Stimulated activated CD4-positive, alpha-beta T cell treated with anti-CD3 and anti-CD28 coated beads, Interleukin-1b, Interleukin-23, amount 100 ng/mL, for 48 hours (primary cell): ENCODE measurements at places on chromosomes 2 and 18.

DNA sequence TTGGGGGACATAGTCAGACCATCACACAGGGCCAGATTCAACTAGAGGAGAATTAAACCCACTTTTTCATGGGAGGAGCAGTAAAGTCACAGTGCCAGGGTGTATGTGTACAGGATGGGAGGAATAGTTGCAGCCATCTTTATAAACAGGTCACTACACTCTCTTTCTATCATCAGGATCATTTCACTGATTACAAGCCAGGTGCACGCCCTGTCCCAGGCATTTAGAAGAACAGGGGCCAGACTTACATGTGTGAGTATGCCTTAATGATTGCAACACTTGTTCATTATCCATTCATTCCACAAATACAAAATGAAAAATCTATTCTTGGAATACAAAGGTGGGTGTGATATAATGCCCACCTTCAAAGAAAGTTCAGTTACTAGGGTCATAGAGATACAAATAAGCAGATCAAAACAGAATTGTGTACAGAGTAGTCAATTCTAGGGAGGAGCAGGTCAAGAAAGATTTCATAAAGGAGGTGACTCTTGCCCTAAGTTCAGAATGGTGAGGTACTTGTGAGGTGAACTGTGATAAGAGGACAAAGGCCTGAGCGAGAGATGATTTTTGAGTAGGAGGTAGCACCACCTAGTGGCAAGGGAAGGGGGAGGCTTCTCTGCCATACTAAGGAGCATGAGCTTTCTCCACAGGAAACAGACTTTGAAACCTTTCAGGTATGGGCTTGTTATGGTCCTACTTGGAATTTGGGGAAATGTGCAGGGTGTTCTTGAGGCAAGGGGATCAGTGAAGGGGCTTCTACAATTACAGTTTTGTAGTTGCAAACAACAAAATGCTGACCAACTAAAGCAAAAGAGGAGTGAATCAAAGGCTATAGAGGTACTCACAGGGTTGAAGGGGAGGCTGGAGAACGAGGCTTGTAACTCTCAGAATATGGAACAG lies 156.3 kb downstream of the SUCLG1 start:
- DNase-seq = peak; percentile 27

DNA sequence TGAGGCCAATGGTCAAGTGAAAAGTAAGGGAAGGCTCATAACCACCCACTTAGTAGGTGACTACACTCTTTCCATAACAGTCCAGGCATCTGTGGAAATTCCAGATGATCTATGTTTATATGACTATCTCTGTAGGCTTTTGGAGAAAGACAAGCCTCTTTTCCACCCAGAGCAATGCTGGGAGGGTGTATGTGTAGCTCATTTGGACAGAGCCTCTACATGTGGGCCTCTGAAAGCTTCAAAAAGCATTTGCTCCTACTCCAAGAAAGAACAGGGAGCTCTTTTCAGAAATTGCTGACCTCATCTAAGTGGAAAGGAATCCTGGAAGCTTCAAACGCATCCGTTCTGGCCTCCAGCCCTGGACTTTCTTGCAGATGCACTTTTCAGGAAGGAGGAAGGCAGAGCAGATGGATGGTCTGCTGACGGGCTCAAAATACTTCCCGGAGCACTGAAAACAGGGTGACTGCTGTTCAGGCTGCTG lies 308.7 kb downstream of the LRATD1 start:
- DNase-seq = no peak

GRCh38 chr2:52395912-52396311 lies 1364.0 kb upstream of the NRXN1 start:
- DNase-seq = no peak

- no peak for DNase-seq
These were observed 14.9 kb downstream of the ATAD2B start for GRCh38 chr2:23912054-23912453.

DNA sequence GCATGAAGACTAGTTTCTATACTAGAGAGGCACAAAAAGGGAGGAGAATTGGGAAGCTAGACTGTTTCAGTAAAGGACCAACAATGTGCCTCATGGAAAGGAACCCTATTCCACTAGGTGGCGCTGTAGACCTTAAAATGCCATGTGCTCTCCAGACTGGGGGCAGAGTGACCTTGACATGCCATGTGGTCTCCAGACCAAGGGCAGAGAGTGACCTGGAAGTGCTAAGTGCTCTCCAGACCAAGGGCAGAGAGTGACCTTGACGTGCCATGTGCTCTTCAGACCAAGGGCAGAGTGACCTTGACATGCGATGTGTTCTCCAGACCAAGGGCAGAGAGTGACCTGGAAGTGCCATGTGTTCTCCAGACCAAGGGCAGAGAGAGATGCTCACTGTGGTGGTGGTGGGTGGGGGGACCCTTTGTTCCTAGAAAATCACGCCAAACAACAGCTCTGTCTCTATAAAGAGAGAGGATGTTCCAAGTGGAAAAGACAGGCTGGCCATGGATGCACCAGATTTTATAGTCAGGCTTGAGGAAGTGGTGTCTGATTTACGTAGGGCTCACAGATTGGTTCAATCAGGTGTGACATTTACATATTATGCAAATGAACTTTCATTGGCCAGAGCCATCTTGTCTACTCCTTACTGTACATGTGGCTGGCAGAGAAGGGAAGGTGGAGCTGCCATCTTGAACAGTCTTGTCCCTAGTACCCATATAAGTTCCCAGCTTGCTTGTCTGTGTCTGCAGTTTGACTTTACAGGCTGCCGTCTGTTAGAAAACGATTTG lies 344.0 kb upstream of the DDX18 start:
- DNase-seq = peak; percentile 8

DNA sequence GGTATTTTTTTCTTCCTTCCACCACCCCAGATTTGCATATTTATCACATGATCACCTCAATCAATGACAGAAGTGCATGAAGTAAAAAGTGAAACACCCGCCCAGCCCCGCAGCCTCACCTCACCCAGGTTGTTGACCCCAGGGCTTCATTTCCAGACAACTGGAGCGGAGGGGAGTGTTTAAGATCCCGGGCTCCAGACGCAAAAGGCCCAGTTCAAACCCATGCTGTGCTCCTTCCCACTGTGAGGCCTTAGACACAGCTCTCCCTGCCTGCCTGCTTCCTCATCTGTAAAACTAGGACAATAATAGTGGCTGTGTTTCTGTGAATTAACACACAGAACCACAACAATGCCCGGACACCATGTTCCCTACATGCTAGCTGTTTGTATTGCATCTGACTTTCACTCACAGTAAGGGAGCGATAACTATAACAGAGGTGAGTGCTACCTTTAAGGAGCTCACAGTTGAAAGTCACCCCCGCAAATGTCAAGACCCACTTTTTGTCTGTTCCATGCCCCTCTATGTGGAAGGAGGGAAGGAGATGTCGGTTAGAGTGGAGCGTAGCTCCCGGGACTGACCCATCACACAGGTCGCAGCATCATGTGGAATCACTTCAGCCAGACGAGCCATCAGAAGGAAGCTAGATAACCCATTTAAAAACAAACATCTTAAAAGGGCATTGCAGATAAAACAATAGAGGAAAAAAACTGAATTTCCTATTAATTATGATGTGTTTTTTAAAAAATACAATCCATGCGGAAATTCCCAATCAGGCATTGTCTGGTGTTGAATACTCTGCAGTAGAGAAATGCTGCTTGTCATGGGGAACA lies 77.5 kb upstream of the DAPL1 start:
- DNase-seq = no peak

- no peak for DNase-seq
These were observed 21.4 kb upstream of the SH3BP4 start for GRCh38 chr2:234930397-234930796.

DNA sequence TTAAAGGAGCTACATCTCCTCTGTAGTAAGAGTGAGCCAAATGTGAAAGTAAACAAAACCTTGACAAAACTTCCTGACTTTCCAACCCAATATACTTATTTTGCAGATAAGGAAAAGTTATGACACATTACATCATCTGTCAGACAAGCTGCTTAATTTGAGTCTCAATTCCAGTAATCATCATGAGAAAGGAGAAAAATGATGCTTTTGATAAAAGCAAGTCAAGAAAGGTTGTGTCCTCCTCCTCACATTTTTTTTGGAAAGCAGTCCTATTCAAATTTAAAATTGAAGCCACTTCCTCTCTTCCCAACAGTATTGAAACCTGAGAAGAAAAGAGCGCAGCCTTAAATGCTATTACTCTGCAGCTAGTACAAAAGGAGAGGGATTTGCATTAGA lies 519.6 kb downstream of the LRP1B start:
- no peak for DNase-seq

DNA sequence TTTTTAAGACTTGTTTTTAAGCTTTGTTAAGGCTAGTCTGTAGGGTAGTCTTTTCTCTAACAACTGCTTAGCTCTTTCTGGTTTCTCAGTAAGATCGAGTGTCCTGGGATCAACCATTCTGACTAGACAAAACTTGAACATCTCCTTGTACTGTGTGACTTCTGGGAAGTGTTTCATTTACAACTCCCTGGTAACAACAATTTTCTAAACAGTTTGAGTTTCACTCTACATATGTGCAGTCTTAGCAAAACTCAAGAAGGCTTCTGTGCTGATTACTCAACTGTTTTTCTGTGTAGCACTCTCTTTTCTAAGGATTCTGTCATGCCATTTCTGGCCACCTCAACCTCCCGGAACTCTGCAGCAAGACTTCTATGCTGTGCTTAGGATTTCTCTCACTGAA lies 204.5 kb downstream of the KIAA1328 start:
- DNase-seq = no peak

GRCh38 chr2:45768208-45768607 lies 116.7 kb downstream of the PRKCE start:
- no peak for DNase-seq

- peak; percentile 56 for DNase-seq
These were observed 90.4 kb upstream of the SLC35G4 start for GRCh38 chr18:11518788-11519685.

DNA sequence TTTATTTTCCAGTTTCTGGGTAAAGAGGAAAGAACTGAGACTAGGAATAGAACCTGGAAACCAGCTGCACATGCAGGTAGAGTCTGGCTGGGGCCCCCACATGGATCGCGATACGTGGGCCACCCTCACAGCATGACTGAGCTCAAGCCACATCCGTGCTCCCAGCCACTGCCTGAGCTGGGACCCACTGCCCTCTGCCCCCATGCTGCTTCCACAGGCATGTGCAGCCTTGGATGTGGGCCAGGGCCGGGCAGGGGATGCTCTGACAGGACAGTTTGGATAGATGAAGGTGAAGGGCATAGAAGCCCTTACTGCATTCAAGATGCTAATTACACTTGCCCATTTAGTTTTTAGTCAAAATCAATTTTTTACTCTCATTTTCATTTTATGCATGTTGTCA lies 321.2 kb downstream of the DCDC2C start:
- DNase-seq = no peak

GRCh38 chr2:223989206-223989855 lies 32.1 kb downstream of the MRPL44 start:
- DNase-seq = no peak

GRCh38 chr2:39433586-39434195 lies 3.4 kb downstream of the MAP4K3 start:
- DNase-seq = no peak

DNA sequence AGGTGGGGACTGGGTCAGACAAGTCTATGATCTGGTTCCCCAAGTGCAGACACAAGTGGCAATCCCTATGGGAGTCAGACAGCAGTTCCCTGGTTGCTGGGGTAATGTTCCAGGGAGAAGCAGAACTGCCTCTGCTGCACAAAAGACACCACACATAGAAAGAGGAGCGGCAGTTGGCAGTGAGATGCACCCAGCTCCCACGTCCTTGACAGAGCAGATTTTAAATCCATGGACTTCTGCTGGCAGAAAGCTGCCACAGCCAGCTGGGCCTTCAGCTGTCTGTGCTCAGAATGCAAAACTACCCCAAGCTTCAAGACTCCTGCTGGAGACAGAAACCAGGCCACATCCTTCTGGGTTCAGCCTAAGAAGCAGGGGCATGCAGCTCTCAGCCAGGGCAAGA lies 147.2 kb downstream of the ETAA1 start:
- DNase-seq = no peak

DNA sequence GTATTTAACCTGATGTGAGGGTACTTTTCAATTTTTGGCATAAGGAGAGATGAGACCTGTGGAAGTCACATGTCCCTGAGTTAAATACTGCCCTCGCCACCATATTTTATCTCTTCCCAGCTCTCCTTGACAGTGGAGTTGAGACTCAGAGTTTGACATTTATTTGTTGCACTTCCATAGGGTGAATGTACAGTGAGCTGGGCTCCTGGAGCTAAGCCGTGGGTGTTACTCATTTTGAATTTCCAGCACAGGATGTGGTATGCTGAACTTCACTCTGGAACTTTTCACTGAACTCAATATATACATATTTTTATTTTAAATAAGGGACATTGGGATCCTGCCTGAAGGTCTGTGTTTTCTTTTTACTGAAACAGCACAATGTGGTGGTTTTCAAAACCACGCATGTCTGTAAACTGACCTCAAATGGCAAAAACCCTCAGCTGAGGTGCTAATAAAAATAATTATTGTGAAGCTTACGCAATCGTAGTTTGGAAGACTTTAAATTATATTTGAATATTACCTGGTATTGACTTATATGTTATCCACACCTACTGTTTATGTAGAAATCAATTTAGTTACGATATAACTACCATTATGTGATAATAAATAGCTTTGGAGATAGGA lies 12.1 kb downstream of the RNF144A start:
- no peak for DNase-seq

GRCh38 chr2:151114874-151115273 lies 146.8 kb downstream of the RBM43 start:
- no peak for DNase-seq

DNA sequence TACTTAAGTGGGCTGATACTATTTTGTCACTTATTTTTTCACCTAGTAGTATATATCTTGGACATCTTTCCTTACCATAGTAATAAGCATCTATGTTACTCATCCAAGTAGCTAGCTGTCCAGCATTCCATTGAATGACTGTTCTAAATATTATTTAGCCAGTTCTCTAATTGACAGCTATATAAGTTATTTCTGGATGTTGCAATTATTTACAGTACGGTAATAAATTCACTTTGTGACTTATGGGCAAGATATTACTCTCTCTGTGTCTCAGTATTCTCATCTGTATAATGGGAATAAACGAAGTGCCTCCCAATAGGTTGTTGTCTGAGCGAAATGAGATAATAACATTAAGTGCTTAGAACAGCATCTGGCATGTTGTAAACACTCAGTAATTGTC lies 46.6 kb upstream of the AGAP1 start:
- no peak for DNase-seq

GRCh38 chr2:118687192-118687591 lies 160.3 kb downstream of the EN1 start:
- DNase-seq = no peak

DNA sequence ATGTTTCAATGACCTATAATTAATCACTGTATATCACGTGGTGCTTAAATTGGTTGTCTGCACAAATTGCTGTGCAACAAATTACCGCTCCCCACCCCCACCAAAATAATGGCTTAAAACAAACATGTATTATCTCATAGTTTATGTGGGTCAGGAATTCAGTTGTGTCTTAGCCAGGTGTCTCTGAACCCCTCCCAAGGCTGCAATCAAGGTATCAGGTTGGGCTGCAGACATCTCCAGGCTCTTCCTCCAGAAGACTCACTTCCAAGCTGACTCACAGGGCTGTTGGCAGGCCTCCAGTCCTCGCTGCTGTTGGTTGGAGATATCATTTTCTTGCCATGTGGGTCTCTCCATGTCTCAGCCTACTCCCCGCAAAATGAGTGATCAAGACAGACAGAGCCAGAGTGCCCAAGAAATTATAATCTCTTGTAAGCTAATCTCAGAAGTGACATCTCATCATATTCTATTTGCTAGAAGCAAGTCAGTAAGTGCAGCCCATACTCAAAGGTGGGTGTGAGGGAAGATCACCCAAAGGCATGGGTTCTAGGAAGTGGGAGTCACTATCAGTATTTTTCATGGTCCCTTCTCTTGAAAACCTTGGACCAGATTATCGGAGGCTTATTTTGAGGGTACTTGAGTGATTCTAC lies 38.4 kb downstream of the SPC25 start:
- DNase-seq = no peak
